ENCODE measurements at places on chromosomes 3 and 15.
A peak's percentile ranks its signal among the peaks of the same experiment; 100 is the strongest.

- DNase-seq = no peak
These were observed 53.9 kb downstream of the TMOD3 start for GRCh38 chr15:51883271-51883837.

DNA sequence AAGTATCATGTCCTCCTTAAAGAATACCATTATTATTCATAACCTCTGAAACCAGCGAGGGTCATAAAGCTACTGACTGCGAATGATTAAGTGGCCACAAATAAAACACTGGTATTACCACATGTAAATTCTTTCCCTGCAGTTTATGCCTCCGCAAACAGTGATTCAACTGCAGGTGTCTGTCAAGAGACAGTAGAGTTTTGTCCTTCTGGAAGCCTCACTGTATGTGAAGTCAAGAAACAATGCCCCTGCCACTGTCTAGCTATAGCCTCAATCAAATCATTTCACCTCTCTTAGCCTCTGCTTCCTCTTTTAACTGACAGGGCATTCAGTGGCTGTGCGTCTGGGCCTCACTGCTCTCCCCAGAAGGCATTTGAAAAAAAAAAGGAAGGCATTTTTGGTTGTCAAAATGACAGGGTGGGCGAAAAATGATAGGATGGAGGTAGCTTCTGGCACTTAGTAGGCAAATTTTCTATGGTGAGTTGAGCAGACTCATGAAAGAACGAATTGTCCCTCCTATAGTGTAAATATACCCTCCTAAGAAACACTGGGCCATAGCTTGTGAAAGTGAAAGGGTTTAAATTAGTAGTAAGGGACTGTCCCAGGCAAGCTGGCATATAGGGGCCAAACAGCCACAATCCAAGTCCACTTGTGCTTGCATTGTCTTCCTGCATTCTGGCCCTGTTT, 66.7 kb downstream of the FILIP1L start:
- no peak for DNase-seq

- no peak for DNase-seq
These were observed 354.4 kb upstream of the PROK2 start for GRCh38 chr3:72139316-72139715.

DNA sequence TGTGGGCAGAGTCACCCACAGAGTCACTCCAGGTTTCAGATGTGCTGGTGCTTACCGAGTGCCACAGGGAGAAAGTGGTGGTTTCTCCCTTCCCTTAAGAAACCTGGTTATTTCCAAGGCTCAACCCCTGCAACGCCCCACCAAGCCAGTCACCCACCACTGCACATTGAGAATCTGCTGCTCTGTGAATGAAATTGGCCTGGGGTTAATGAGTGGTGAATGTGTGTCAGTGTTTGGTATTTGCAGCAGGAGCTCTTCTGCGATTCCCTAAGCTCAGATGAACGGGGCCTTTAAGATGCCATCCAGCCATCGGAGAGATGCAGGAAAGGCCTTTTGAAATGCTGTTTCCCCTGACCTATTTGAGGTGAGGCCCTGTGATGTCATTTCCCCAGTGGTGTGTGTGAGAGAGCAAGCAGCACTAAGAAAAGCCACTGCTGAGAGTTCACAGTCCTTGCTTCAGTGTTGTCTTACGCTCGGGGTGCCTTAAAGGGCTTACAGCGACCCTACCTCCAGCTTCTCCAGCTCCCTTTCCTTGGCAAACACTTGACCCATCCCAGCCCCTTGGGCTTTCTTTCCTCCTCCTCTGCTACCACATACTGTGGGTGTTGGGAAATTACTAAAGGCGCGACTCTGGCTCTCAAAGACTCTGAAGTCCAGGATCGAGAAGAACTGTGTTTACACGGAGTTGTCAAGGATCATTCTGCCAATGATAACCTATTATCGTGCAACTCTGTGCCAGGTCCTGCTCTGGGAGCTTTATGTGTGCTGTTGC, 68.9 kb downstream of the SMAD3 start:
- no peak for DNase-seq

- no peak for DNase-seq
These were observed 162.5 kb downstream of the FNDC3B start for GRCh38 chr3:172201870-172202236.

GRCh38 chr15:61681676-61682075, 378.6 kb downstream of the VPS13C start:
- DNase-seq = no peak

GRCh38 chr3:8555113-8555661, 53.6 kb downstream of the LMCD1 start:
- DNase-seq = peak; percentile 41

DNA sequence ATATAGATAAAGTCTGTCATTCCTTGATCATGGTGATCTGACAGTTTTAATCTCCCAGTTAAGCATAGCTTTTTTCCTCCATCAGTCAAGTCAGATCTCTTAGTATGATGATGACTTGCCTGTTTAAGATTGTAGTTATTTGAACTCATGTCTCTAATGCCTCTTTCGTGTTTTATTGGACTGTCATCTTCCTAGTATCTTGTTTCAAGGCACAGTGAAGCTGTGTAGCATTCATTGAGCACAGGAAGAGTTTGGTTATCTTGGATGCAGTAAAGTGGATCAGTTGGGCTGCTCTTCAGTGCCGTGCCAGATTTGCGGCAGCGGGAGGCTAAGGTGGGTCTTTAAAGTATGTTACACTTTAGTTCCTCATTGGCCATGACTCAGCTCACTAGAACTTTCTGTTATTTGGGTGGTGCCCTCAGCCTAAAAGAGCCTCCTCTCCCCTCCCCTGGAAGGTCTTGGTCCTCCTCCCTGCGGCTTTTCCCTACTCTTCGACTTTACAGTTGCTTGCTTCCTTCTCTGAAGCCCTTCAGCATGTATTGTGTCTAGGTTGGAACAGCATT, 45.7 kb upstream of the SKOR1 start:
- no peak for DNase-seq

- peak; percentile 42 for DNase-seq
These were observed 100.9 kb downstream of the MYO5A start for GRCh38 chr15:52427804-52428203.

DNA sequence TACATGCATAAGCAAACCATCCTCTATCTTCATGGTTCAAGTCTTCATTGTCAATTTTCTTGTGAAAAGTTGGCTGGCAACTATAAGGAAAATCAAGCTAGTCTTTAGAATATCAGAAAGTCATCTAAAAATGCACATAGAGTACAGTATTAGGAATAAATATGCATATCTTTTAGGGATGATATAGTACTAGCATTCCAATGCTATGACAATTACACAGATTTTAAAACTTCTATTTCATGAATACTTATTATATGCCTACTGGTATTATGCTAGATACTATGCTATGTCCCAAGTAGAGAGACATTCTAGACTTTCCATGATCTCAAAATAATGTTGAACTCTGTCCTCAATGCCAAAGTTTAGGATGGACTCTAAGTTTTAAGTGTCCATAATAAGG, 81.3 kb upstream of the NAALADL2 start:
- DNase-seq = no peak

GRCh38 chr15:26081758-26082220, 218.7 kb upstream of the ATP10A start:
- no peak for DNase-seq

All from heart left ventricle (tissue), 16 donors.